ENCODE measurements at places on chromosomes 11 and 22. TPM values are rescaled to one million over a fixed set of nuclear protein-coding genes. Genes with fewer than 3 reads are reported as not detected.

DNA sequence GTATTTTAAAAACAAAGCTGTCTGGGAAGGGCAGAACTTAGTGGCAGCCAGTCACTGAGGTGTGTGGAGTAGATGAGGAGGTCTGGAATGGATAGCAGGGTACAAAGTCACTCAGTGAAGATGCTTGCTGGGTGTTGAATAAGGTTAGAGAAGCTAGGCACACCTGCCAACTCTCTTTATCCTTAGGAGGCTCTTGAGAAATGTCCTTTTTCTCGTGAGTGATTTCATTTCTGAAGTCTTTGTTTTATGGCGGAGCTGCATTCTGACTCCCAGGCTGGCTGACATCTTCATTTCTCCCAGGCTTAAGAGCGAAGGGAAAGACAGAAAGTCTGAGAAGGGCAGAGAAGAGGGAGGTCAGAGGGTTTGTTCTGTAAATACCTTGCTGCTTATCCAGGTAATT, 31.0 kb downstream of the CECR2 start:
- DNase-seq = no peak

GRCh38 chr22:36383110-36383581, 4.6 kb downstream of the MYH9 start:
- no peak for DNase-seq

DNA sequence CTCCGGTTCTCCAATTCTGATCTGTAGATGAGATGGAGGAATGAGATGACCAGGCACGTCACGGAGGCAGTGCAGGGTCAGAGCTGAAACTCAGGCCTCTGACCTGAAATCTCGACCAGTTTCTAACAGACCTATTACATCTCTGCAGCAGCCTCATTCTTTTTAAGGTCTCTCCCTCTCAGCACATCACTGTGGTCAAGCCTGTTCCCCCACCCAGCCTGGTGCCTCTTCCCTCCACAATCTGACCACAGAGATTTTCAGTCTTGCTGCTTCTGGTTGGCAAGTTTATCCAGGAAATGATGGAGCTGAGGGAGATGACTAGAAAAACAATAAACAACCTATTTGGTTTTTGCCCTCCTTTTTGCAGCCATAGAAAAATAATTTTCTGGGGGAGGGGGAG, 9.5 kb downstream of the GRAMD1B start:
- DNase-seq = no peak

The OR8H1 gene
- total RNA-seq = 7.9 TPM

- DNase-seq = no peak
Measured at GRCh38 chr22:49208768-49209252, 618.9 kb downstream of the BRD1 start.

GRCh38 chr11:45543081-45543480, 122.3 kb downstream of the CHST1 start:
- no peak for DNase-seq

The ENTHD1 gene
- total RNA-seq = 4.8 TPM

- DNase-seq = no peak
Measured at GRCh38 chr11:45150943-45151342, 4.5 kb downstream of the PRDM11 start.

- no peak for DNase-seq
Measured at GRCh38 chr11:101397979-101398378, 185.8 kb downstream of the TRPC6 start.

GRCh38 chr11:121892863-121893262, 223.2 kb downstream of the BLID start:
- DNase-seq = no peak

GRCh38 chr22:21067901-21068680, 22.3 kb downstream of the LRRC74B start:
- DNase-seq = no peak

GRCh38 chr11:110907629-110908028, 195.4 kb upstream of the ARHGAP20 start:
- DNase-seq = peak; percentile 76

GRCh38 chr11:986270-986951, 50.1 kb downstream of the MUC6 start:
- peak; percentile 63 for DNase-seq

The OR2AG2 gene
- 4.3 TPM for total RNA-seq

- DNase-seq = no peak
Measured at GRCh38 chr22:27179161-27179560, 521.8 kb downstream of the MIAT start.

DNA sequence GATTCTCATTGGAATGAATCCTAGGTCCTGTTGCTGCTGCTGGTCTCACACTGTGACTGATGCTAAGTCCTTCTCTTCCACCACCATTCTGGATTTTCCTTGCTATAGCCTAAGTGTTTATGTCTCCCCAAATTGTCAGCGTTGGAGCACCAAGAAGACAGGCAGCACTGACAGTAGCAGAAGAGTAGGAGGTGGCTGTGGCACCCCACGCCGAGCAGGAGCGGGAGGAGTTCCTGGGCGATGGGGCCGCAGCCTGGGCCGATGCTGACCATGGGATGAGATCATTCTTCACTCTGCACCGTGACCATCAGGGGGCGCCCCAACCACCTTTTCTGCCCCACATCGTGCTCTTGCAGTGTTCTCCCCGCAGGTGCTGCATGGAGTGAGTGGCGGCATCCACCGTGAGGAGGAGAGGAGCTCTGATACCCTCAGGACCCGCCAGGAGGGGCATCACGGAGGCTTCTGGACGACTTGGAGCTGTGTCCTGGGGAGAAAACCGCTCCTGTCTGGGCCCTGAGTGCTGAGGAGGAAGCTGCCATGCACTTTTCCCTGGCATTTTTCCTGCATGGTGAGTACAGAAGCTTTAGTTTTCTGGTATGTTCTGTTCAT, 57.0 kb downstream of the LRRC74B start:
- DNase-seq = peak; percentile 50

DNA sequence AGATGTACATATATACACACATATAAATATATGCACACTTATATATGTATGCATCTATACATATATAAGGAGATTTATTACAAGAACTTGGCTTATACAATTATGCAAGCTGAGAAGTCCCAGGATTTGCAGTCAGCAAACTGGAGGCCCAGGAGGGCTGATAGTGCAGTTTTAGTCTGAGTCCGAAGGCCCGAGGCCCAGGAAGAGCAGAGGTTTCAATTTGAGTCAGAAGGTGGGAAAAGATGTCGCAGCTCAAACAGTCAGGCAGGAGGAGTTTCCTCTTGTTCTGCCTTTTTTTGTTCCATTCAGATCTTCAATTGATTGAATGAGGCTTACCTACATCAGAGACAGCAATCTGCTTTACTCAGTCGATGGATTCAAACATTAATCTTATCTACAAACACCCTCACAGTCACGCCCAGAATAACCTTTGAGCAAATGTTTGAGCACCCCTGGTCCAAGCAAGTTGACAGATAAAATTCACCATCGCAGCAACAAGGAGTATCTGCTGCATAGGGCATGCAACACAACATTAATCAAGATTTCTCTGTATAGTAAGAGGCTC, 4.0 kb upstream of the SGSM1 start:
- DNase-seq = peak; percentile 43

- no peak for DNase-seq
Measured at GRCh38 chr11:126951465-126951864, 49.1 kb downstream of the KIRREL3 start.

The MB gene
- total RNA-seq = 1.7 TPM

DNA sequence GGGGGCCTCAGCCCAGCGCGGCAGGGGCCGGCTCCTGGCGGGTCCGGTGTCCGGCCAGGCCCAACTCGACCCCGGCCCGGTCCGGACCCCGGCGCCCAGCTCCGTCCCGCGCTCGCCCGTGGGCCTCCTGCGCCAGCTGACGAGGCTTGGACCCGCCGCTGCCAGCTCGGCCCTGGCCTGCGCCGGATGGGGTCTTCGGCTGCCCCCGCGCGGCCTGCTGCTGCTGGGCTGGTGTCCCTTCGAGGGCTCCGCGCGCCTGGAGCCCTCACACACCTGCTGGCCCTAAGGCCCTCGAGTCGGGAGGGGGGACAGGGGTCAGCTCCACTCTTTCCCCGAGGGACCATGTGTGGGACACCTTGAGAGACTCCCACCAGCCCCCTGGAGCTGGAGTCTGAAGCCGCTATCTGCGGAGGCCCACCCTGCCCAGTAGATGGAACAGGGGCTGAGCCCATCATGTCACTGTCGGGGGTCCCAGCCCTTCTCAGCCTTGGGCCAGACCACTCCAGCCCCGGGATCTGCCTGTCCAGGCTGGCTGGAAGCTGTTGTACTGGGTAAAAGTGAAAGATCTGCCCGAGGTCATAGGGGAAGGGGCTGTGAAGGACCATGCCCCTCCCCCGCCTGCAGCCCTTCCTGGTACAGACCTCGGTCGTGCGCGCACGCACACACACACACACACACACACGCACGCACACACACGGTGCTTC, 768 bp upstream of the CDKN1C start:
- no peak for DNase-seq

- no peak for DNase-seq
Measured at GRCh38 chr11:115613986-115614632, 109.9 kb upstream of the CADM1 start.

GRCh38 chr11:29844701-29845379, 172.0 kb downstream of the KCNA4 start:
- no peak for DNase-seq

The IRF7 gene
- total RNA-seq = 16.6 TPM

GRCh38 chr11:86369668-86370067, 5.0 kb upstream of the CCDC81 start:
- DNase-seq = no peak
